ENCODE measurements at places on chromosomes 6 and 20.

DNA sequence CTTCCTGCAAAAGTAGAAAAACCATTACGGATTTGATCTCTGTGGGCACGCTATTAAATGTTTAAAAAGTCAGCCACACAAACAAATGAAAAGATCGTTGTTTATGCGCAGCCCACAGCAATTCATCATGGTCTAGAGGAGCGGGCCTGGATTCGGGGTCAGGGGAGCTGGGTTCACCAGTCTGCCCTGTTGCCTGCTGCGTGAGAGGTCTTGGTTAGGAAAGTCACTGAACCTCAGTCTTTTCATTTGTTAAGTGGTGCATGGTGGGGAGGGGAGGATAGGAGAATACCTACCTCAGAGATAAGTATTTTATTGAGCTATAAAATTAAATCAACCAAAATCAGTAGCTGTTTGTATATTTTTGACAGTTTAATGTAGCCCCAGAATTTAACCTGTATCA lies 47.3 kb upstream of the FYN start:
- no peak for DNase-seq

- no peak for DNase-seq
Observed at GRCh38 chr6:112886415-112886814, 539.3 kb downstream of the RFPL4B start.

DNA sequence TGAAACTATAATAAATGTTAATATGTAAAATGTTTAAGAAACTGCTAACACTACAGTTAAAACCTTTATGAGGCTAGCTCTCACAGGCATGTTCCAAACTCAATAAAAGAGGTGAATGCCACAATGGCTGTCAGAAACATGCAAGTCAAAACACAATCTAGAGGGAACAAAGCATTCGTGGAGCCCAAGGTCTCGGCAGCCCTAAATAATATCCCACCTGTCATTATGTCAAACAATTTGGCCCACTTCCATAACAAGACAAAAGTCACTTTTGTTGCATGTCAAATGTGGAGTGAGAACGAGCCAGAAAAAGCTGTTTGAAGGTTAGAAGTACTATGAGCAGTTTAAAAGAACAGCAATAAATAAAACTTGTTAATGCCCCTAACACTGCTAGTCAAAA lies 181.9 kb downstream of the GMDS start:
- DNase-seq, result no peak

- no peak for DNase-seq
Observed at GRCh38 chr20:507006-507758, 36.4 kb downstream of the CSNK2A1 start.

DNA sequence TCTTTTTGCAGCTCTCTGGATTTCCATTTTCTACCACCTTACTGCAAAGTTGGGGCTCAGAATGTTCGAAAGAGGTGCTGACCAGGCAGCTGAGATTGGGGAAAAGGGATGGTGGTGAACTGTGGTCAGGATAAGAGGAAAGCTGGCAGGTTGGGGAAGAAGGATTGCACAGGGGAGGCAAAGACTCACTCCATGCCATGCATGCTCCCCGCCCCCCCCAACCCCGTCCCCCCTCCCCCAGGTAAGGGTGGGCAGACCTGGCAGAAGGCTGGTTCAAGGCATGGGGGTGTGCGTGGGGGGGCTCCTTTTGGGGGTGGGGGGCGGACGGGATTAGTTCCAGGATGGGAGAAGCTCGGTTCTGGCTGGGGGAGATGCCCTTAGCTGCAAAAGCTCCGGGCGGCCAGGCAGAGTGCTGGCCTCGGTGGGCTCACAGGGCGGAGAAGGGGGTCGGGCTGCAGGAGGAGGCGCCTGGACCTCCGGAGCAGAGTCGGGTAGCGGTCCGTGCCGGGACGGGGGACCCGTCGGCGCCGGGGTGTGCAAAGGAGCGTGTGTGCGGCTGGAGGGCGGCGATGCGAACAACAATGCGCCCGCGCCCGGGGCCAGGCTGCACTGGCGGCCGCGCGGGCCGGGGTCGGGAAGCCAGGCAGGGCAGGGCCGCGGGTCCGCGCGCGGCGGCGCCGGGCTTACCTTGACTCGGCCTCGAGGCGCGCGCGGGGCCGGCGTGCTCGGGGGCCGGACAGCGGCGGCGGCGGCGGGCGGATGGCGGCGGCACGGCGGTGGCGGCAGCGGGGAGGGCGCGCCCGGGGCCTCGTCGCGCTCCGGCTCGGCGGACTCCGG lies 880 bp downstream of the ADNP start:
- no peak for DNase-seq

GRCh38 chr20:59816146-59816738 lies 117.2 kb downstream of the SYCP2 start:
- no peak for DNase-seq
